ENCODE measurements at places on chromosomes 13 and 19.
A peak's percentile ranks its signal among the peaks of the same experiment; 100 is the strongest.

GRCh38 chr13:95485518-95486144 lies 66.9 kb upstream of the CLDN10 start:
- DNase-seq, result no peak

GRCh38 chr19:3632739-3633558 lies 6.4 kb upstream of the CACTIN start:
- no peak for DNase-seq

- DNase-seq, result no peak
Observed at GRCh38 chr19:13652810-13653590, 111.3 kb upstream of the MRI1 start.

DNA sequence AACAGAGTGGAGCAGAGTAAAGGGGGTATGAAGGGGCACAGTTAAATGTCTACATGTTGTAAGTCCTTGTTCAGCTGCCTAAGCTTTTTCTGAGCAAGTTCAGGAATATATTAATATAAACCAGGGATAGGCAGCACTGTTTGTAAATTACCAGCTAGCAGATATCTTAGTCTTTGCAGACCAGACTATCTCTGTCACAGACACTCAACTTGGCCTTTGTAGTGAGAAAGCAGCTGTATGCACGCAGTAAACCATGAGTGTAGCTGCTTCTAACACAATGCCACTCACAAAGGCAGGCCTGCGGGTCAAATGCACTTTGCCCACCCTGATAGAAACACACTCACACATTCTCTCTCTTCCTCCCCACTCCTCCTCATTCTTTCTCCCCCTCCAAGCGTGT lies 1016.9 kb downstream of the UQCRFS1 start:
- DNase-seq, result no peak

- DNase-seq, result peak; percentile 54
Observed at GRCh38 chr19:55179606-55180484, at the start of gene SYT5. Gene SYT5 (minus strand): TSS chr19:55180289. CDS start chr19:55179041, 1,248 bp downstream.

DNA sequence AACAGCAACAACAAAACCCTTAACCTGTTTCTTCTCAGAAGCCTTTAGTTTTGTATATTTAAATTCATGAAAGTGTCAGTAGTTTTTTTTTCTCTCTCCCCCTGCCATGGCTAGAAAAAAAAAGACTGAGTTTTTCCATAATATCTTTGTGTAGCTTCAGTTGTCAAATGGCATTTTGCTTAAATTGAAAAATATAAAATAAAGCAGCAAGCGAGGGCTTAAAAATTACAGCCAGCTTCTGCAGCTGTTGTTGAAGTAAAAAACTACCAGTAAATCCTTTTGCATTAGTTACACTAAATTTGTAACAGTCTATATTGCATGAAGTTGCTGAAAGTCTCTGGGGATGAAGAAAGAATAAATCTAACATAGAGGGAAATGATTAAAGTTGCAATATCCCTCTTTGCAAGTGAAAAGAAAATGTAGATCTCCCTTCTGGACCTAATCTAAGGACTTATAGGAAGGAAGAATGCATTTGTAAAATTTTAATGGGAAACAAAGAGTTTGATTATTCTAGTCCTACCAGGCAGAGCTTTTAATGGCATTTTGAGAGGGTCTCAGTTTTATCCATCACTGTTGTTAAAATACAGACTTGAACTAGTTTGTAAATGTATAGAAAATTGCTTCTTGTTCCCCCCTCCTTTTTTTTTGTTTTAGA lies 215.7 kb downstream of the ATP8A2 start:
- no peak for DNase-seq

- no peak for DNase-seq
Observed at GRCh38 chr13:45615501-45616101, at the start of gene ERICH6B. Gene ERICH6B (minus strand): TSS chr13:45615739. CDS start chr13:45597005, 18,734 bp downstream.

DNA sequence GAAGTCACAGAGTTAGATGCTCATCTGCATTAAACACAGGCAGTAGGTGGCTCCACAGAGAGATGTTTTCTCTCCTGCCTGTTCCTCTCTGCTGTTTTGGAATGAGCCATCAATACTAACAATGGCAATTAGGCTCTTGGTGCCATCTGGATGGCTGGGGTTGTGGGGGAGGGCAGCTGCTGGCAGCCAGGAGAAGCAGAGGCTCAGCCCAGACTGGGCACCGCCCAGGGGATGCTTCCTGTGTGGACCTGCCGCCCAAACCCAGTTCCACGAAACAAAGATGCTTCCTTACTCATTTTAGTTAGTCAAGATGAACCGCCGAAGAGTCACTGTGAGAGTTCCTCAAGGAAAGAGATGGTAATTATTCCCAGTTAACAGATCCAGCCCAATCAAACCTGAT lies 50.8 kb upstream of the PCDH8 start:
- no peak for DNase-seq

- DNase-seq, result no peak
Observed at GRCh38 chr19:5651361-5651760, 28.5 kb downstream of the SAFB start.

GRCh38 chr19:2795827-2796658 lies 10.7 kb downstream of the THOP1 start:
- no peak for DNase-seq

GRCh38 chr19:34218818-34219164 lies 35.6 kb upstream of the GARRE1 start:
- no peak for DNase-seq

GRCh38 chr13:50928659-50929462 lies 19.3 kb downstream of the RNASEH2B start:
- DNase-seq, result no peak

- DNase-seq, result no peak
Observed at GRCh38 chr19:18229474-18229873, 3.2 kb upstream of the PDE4C start.

- no peak for DNase-seq
Observed at GRCh38 chr19:57434386-57435061, 601 bp upstream of the ZNF749 start.

- no peak for DNase-seq
Observed at GRCh38 chr19:36136964-36137686, 2.7 kb upstream of the CAPNS1 start.

GRCh38 chr19:39086386-39086785 lies 2.2 kb downstream of the ACP7 start:
- DNase-seq, result no peak

Data from T-helper 2 cell (primary cell).